ENCODE measurements at places on chromosomes 3 and 15.

DNA sequence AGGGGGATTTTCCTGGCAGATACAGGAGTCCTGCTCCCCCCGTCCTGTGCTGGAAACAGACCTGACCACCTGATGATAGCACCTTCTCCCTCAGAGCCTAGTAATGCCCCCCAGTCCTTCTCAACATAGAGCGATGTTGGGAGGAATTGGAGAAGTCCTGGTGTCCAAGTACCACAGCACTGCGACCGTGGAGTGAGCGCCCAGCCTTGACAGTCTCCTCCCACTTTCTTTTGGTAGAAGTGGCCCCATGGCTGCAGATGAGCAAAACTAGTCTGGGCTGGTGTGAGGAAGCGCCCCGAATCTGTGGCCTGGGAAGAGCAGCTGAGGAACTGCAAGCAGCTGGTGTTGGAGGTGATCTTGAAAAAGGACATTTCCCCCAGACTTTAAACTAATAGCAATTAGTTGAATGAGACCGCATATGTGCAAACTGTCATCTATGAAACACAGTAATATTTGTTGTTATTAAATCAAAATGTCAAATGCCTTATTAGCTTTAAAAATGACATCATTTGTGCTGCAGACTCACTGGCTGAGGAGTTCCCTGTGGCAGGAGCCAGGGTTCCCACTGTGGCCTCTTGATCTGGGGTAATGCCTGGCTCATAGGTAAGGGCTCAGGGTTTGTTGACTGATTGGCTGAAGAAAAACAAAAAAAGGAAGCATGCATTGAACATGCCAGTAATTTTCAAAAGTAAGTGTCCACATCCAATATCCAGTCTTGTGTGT lies 121.8 kb downstream of the CACNA2D3 start:
- no peak for DNase-seq

DNA sequence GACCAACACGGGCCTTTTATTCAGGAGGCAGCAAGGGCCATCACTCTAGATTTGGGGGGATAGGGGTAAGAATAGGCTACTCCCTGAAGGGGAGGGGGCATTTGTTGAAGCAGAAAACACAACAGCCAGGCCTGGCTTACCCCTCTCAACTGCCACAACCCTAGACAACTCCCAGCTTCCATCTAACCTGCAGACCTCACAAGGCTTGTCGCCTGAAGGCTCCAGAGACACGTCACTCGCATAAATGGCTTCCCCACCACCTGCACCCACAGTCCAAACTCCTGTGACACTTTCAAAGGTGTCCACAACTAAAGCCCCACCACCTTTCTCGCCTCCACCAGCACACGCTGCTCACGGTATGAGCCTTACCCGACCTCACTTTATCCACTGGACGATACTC lies 14.9 kb downstream of the POLG start:
- DNase-seq = no peak

DNA sequence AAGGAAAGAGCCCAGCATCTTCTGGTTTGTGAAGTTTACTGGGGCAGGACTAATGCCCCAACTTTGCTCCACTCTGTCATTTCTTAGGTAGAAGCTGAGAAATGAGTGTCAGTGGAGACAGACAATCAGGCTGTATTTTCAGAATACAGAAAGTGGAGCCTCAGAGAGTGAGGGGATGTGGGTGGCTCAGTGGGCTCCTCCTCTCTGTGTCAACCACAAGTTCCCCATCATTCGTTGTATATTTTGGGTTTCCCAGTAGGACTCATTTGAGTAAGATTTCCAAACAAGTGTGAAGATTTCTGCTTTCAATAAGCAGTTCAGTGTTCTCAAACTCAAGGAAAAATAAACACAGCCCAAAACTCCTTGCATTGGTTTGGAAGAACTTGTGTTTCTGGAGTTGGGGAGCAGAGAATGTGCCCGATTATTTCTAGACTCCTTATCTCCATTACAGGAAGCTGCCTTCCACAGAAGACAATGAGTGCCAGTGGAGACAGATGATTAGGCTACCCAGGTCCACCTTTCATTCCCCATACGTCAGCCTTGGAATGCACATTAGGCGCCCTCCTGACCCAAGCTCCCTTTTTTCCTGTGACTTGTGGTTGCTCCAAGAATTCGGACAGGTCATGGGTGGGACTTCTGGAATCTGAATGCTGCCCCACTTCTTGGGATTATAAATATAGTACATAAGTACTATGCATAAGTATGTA lies 792.1 kb upstream of the LMCD1 start:
- no peak for DNase-seq

DNA sequence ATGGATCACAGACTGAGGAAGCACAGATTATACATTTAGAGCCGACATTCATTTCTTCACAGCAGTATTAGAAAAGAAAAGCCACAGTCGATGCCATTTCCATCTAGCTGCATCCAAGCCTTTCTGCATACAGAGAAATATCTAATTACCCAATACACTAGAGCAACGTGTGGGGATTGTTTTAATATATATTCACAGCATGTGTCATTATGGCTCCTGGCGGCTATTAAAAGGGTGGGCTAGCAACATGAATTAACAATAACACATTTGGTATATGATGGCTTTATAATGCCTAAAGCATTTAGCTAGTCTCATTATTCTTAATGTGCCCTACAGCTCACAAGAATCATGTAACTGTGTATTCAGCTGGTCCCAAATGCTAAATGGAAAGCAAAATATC lies 1030.5 kb downstream of the FHIT start:
- DNase-seq = no peak

GRCh38 chr15:41936649-41937567 lies 35.4 kb downstream of the EHD4 start:
- peak; percentile 65 for DNase-seq

GRCh38 chr15:48402427-48403177 lies 71.4 kb downstream of the DUT start:
- DNase-seq = no peak

Measured in activated CD4-positive, CD25-positive, alpha-beta regulatory T cell (primary cell).